H1 (cell line): ENCODE measurements at places on chromosomes 7 and 10. TPM values are rescaled to one million over a fixed set of nuclear protein-coding genes. Genes with fewer than 3 reads are reported as not detected.

ADAM12 gene
- 0.17 and 0.20 TPM in 2 replicates for polyA plus RNA-seq

GARIN1A gene
- 0.03 TPM in 1 of 2 replicates, not detected in the other for polyA plus RNA-seq

SPDYE9 gene
- not detected in 2 replicates for polyA plus RNA-seq

CCDC7 gene
- 0.14 and 0.18 TPM in 2 replicates for polyA plus RNA-seq

GIMAP8 gene
- not detected in 2 replicates for polyA plus RNA-seq

TMEM236 gene
- 0.02 TPM in 2 replicates for polyA plus RNA-seq

FAM20C gene
- 9.5 and 13.9 TPM in 2 replicates for polyA plus RNA-seq
